ENCODE measurements at places on chromosomes 11 and 22. TPM values are rescaled to one million over a fixed set of nuclear protein-coding genes. Genes with fewer than 3 reads are reported as not detected.

GRCh38 chr11:59062602-59063529, 23.2 kb upstream of the GLYATL1B start:
- H3K4me1 ChIP-seq: peaks cover 4% of the 10 kb centered on the region
- DNase-seq: no peak
- H3K4me3 ChIP-seq: no peak overlapping the region
- peaks cover 38% of the 10 kb centered on the region for H3K27me3 ChIP-seq
- H3K27ac ChIP-seq: no peak overlapping the region
- no peaks in the 10 kb centered on the region for H3K36me3 ChIP-seq

GRCh38 chr11:64909653-64910343, 7.2 kb downstream of the ATG2A start:
- no peaks in the 10 kb centered on the region for H3K27me3 ChIP-seq
- no peak overlapping the region for H3K4me3 ChIP-seq
- H3K4me1 ChIP-seq: no peaks in the 10 kb centered on the region
- no peak for DNase-seq

- H3K27me3 ChIP-seq: peaks cover 26% of the 10 kb centered on the region
- no peaks in the 10 kb centered on the region for H3K36me3 ChIP-seq
- H3K4me1 ChIP-seq: peaks cover 19% of the 10 kb centered on the region
- H3K27ac ChIP-seq: no peak overlapping the region
These were observed 1.8 kb downstream of the GAS2L1 start for GRCh38 chr22:29308148-29308790.

- no peaks in the 10 kb centered on the region for H3K27me3 ChIP-seq
- no peak for DNase-seq
- no peak overlapping the region for H3K27ac ChIP-seq
- H3K4me3 ChIP-seq: no peak overlapping the region
- peaks cover 17% of the 10 kb centered on the region for H3K4me1 ChIP-seq
- H3K36me3 ChIP-seq: peaks cover 4% of the 10 kb centered on the region
These were observed 56.9 kb downstream of the ATG16L2 start for GRCh38 chr11:72871119-72871518.

DNA sequence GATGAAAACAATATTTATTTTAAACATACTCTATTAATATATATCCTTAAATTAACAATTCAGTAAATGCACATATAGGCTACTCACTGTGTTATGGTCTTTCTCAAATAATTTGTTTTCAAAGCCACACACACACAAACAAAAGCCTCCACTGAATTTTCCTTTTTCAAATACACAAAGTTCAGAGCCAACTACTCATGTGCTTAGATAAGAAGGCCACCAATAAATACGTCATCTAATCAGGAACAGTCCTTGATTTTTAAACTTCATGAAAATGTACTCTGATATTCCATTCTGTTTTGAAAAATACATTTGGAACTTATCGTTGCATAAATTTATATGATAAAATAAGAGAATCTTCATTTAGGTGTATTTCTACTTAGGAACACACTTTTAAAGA, 26.0 kb downstream of the KBTBD3 start:
- no peak overlapping the region for H3K4me3 ChIP-seq
- H3K36me3 ChIP-seq: no peaks in the 10 kb centered on the region
- no peaks in the 10 kb centered on the region for H3K27me3 ChIP-seq
- H3K27ac ChIP-seq: no peak overlapping the region
- no peak for DNase-seq

DNA sequence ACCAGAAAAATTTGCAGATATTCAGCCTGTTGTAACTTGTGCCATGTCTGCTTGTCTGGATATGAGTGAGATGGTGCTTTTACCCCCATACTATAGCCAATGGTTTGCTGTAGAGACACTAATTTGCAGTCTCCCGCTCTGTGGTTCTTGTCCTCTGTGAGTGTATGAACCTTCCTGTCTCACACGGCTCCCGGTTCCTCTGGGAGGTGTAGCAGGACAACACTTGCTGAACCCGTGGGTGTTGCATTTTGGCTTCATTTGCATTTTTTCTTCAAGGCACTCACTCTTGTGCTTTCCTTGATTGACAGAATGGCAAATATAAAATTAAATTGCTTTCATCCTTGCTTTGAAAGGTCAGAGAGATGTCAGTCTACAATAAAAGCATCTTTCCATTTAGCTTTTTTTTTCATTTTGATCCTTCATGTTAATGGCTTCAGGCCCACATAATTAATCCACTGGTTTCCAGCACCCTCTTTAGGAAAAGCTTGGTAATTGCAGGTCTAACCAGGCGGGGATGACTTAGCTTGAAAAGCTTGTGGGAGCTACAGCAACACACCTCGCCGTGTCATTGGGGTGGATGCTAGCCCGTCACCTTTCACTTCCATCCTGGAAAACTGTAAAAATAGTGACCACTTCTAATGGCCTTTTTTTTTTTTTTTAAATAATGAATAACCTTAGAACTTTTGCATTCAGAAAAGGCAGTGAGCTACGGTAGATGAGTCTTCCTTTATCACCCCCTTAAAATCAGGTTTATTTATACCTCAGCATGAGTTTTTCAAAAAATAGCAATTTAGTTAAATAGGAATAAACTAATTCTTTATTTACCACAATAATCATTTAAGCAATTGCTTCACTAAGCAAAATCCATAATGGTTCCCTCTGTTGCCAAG, 27.4 kb upstream of the ST14 start:
- DNase-seq: peak; percentile 58
- H3K27ac ChIP-seq: no peak overlapping the region
- H3K36me3 ChIP-seq: peaks cover 24% of the 10 kb centered on the region
- no peak overlapping the region for H3K4me3 ChIP-seq
- no peaks in the 10 kb centered on the region for H3K27me3 ChIP-seq

Gene LDHAL6A
- total RNA-seq: not detected

Gene TMPRSS6
- 20.2 TPM for total RNA-seq

Gene HTR3B
- total RNA-seq: not detected

Gene TRPC6
- total RNA-seq: not detected

Measured in activated CD4-positive, alpha-beta T cell treated with anti-CD3 and anti-CD28 coated beads for 36 hours (primary cell).